Tibial artery (tissue), 4 donors: ENCODE measurements at places on chromosomes 1 and 21.
A peak's percentile ranks its signal among the peaks of the same experiment; 100 is the strongest.

DNA sequence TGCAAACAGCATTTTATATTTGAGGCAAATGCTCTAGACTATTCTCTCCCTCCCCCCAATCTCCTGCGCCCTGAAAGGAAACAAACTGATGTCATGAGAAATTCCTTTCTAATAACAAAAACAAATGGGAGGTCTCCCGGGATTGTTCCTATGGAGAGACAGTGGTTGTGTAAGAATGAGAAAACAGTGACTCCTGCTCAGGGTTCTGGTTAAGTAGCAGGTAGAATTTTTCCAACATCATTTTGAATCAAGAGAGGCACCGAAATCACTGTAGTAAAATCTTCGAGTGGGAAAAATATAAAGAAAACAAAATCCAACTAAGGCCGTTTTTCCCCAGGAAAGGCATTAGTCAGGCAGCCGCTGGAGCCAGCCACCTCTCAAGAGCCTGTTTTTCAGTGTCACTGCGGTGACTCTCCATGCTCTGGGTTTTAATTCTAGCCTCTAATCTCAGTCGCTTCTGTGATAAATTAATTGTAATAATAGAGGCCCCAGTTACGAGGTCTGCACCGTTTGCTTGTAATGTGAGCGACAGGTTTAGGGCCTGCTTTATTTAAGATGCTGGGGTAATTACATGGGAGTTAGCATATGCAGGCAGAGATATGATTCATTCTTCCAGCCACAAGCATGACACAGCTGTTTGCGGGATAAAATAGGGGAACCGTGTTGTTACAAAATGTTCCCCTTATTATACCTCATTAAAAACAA is 80.3 kb downstream of the RNF220 start:
- peak overlapping the region; percentile 77 for H3K27ac ChIP-seq
- DNase-seq: no peak
- peaks cover 4% of the 10 kb centered on the region for H3K27me3 ChIP-seq
- peaks cover 33% of the 10 kb centered on the region for H3K4me1 ChIP-seq

DNA sequence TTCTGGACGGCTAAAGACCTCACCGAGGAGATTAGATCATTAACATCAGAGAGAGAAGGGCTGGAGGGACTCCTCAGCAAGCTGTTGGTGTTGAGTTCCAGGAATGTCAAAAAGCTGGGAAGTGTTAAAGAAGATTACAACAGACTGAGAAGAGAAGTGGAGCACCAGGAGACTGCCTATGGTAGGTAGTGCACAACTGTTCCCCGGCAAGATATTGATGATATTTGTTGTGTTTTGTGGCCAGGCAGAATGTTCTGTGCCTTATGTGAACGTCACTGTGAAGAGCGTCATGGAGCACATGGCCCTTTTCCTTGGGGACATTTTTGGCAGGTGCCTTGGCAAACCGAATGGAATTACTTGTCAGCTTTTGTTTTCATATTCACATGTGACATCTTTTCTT is 191.7 kb downstream of the DISC1 start:
- H3K27me3 ChIP-seq: no peaks in the 10 kb centered on the region
- no peaks in the 10 kb centered on the region for H3K4me1 ChIP-seq
- DNase-seq: no peak

- peaks cover 21% of the 10 kb centered on the region for H3K36me3 ChIP-seq
- H3K4me1 ChIP-seq: peaks cover 4% of the 10 kb centered on the region
- H3K4me3 ChIP-seq: no peak overlapping the region
- H3K27me3 ChIP-seq: no peaks in the 10 kb centered on the region
- no peak overlapping the region for H3K27ac ChIP-seq
Observed at GRCh38 chr1:231354330-231355020, 16.4 kb downstream of the SPRTN start.

DNA sequence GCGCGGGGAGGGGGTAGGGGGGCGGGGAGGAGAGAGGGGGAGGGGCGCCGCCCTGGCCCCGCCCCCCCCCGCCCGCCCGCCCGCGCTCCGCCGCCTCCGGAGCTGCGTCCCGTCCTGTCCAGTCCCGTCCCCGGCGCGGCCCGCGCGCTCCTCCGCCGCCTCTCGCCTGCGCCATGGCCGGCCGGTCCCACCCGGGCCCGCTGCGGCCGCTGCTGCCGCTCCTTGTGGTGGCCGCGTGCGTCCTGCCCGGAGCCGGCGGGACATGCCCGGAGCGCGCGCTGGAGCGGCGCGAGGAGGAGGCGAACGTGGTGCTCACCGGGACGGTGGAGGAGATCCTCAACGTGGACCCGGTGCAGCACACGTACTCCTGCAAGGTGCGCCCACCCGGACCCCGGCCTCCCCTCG is at the start of gene AGRN:
Gene AGRN (plus strand): TSS at position 121 of the 405 bp plus-strand sequence. CDS start 53 bp downstream, at position 174.
- peaks cover 2% of the 10 kb centered on the region for H3K27me3 ChIP-seq
- no peak for DNase-seq
- H3K36me3 ChIP-seq: no peaks in the 10 kb centered on the region
- peak within 1 kb of the TSS; percentile 85 for H3K27ac ChIP-seq
- H3K4me3 ChIP-seq: peak within 1 kb of the TSS; percentile 92

DNA sequence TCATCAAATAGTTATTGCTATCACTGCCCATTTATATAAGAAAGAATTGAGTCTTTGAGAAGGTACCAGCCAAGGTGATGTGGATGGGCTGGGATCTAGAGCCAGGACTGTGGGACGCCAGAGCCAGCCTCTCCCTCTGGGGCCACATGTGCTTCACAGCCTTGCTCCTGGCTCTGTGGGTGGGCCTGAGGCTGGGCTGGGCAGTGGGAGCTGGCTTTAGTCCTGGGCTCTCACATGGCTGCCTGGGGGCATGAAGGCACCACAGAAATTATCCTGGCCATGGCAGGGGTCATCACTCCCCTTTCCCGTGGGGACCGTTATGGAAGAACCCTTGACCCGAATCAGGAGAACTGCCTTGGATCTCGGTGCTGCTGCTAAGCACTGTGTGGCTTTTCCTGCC is 203.1 kb downstream of the TRABD2B start:
- peaks cover 7% of the 10 kb centered on the region for H3K36me3 ChIP-seq
- no peaks in the 10 kb centered on the region for H3K27me3 ChIP-seq
- no peak overlapping the region for H3K27ac ChIP-seq
- peaks cover 44% of the 10 kb centered on the region for H3K4me1 ChIP-seq
- no peak overlapping the region for H3K4me3 ChIP-seq

DNA sequence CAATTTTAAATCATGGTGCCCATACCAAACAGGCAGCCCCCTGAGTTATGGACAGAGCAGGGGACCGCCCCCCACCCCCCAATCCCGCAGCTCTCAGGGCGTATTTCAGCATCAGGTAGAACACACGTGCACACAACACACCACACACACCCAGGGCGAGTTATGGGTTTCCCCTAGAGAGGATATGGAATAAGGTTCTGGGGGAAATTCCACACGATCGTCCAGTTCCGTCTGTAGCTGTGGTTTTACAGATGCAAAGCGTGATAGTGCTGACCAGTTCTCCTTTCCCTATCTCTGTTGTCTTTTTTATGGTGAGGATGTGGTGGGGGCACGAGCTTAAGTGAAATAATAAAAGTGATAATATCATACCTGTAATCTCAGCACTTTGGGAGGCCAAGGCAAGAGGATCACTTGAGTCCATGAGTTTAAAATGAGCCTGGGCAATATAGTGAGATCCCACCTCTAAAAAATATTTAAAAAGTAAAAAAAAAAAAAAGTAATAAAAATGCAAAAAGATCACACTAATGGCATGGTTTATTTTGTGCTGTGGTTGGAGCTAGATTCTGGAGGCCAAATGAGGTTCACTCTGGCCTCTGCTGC is 25.1 kb downstream of the C2CD2 start:
- H3K36me3 ChIP-seq: no peaks in the 10 kb centered on the region
- H3K4me1 ChIP-seq: peaks cover 58% of the 10 kb centered on the region
- no peak for DNase-seq
- peak overlapping the region; percentile 82 for H3K27ac ChIP-seq
- no peaks in the 10 kb centered on the region for H3K27me3 ChIP-seq
- H3K4me3 ChIP-seq: no peak overlapping the region

DNA sequence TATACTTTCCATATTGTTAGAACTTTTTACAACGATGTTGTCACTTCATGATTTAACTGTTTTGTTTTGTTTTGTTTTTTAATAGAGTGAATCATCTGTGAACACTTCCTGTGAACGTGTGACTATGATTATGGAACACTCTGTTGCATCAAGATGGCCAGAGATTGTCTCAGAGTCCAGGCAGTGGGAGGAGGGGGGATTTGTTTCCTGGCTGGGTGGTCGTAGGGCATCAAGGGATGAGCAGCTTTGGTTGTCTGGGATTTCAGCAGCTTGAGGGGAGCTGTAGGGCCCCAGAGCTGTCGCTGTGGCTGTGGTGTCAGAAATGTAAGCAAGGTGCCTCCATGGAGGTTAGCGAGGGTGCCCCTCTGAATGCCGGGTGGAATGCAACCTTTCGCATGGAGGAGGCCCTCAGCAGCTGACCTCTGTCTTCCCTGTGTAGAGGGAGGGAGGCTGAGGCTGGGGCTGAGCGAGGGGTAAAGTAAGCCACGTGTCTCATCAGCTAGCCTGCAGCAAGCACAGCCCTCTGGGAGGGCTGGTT is 21.4 kb downstream of the NEK2 start:
- no peaks in the 10 kb centered on the region for H3K27me3 ChIP-seq
- no peak for DNase-seq
- no peak overlapping the region for H3K4me3 ChIP-seq
- H3K36me3 ChIP-seq: no peaks in the 10 kb centered on the region
- peaks cover 5% of the 10 kb centered on the region for H3K4me1 ChIP-seq

- H3K36me3 ChIP-seq: no peaks in the 10 kb centered on the region
- peaks cover 30% of the 10 kb centered on the region for H3K4me1 ChIP-seq
- H3K27me3 ChIP-seq: no peaks in the 10 kb centered on the region
- DNase-seq: peak; percentile 41
Observed at GRCh38 chr1:32877211-32878110, 6.7 kb upstream of the FNDC5 start.

DNA sequence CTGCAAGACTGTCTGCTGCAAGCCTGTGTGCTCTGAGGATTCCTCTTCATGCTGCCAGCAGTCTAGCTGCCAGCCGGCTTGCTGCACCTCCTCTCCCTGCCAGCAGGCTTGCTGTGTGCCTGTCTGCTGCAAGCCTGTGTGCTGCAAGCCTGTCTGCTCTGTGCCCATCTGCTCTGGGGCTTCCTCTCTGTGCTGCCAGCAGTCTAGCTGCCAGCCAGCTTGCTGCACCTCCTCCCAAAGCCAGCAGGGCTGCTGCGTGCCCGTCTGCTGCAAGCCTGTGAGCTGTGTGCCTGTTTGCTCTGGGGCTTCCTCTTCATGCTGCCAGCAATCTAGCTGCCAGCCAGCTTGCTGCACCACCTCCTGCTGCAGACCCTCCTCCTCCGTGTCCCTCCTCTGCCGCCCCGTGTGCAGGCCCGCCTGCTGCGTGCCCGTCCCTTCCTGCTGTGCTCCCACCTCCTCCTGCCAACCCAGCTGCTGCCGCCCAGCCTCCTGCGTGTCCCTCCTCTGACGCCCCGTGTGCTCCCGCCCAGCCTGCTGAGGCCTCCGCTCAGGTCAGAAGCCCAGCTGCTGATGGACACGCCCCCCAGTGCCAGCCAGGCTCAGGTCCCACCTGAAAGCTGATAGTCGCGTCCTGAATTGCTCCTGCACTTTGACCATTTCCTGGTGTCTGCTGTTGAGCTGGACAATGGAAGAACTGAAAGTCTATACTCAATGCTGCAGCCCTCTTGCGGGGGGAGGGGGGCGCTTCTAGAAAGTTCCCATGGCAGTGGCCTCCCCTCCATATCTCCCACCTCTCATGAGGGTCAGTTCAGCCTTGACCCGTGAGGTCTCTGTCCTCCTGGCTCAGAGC is 1.2 kb downstream of the KRTAP10-4 start:
- no peaks in the 10 kb centered on the region for H3K36me3 ChIP-seq
- H3K27me3 ChIP-seq: peaks cover 30% of the 10 kb centered on the region
- no peaks in the 10 kb centered on the region for H3K4me1 ChIP-seq
- no peak for DNase-seq

GRCh38 chr1:228212966-228213844 is 5.4 kb downstream of the OBSCN start:
- peaks cover 16% of the 10 kb centered on the region for H3K36me3 ChIP-seq
- DNase-seq: peak; percentile 90
- no peaks in the 10 kb centered on the region for H3K27me3 ChIP-seq
- H3K4me1 ChIP-seq: peaks cover 20% of the 10 kb centered on the region
- H3K4me3 ChIP-seq: peak overlapping the region; percentile 41

- H3K27ac ChIP-seq: peak overlapping the region; percentile 5
- H3K36me3 ChIP-seq: no peaks in the 10 kb centered on the region
- DNase-seq: no peak
Observed at GRCh38 chr1:68223687-68224086, 8.6 kb downstream of the WLS start.

GRCh38 chr1:25683177-25683576 is 66.6 kb downstream of the MAN1C1 start:
- H3K36me3 ChIP-seq: no peaks in the 10 kb centered on the region
- no peaks in the 10 kb centered on the region for H3K27me3 ChIP-seq
- no peak overlapping the region for H3K4me3 ChIP-seq
- no peak overlapping the region for H3K27ac ChIP-seq
- H3K4me1 ChIP-seq: peaks cover 27% of the 10 kb centered on the region
- no peak for DNase-seq

DNA sequence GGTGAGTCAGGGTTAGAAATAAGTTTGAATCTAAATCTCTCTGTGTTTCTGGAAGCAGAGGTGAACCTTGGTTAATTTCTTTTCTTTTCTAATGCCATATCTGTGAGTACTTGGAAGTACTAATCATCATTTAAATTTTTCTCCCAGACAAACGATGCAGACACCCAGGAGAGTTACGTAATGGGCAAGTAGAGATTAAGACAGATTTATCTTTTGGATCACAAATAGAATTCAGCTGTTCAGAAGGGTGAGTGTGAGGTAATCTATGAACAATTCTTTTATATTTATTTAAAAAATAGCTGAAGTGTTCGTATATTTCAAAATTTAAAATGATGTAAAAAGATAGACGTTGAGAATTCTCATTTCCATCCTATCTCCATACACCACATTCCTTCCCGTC is 11.2 kb downstream of the C4BPA start:
- H3K4me1 ChIP-seq: no peaks in the 10 kb centered on the region
- no peak for DNase-seq
- no peak overlapping the region for H3K27ac ChIP-seq
- no peaks in the 10 kb centered on the region for H3K27me3 ChIP-seq
- no peaks in the 10 kb centered on the region for H3K36me3 ChIP-seq

GRCh38 chr21:16651956-16652355 is 860.9 kb upstream of the CXADR start:
- no peaks in the 10 kb centered on the region for H3K36me3 ChIP-seq
- no peak for DNase-seq
- H3K4me1 ChIP-seq: no peaks in the 10 kb centered on the region
- H3K27me3 ChIP-seq: no peaks in the 10 kb centered on the region

DNA sequence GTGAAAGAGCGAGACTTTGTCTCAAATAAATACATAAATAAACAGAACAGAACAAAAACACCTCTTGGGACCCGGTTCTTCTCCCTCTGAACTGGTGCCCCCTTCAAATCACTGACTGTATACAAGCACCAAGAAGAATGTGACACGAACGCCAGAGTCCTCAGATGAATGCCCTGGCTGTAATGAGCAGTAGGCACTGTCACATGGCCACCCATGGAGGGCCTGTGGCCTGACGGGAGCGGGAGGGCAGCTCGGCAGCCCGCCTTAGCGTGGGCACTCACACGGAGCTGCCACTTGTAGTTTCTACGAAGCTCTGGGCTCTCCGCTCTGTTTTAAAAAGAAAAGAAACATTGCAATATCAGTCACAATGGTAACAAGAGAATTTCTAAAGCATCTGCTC is 146.0 kb downstream of the PEX14 start:
- no peak overlapping the region for H3K27ac ChIP-seq
- DNase-seq: no peak
- peaks cover 50% of the 10 kb centered on the region for H3K36me3 ChIP-seq
- no peaks in the 10 kb centered on the region for H3K27me3 ChIP-seq
- H3K4me3 ChIP-seq: no peak overlapping the region

GRCh38 chr1:165010418-165011070 is 346.0 kb downstream of the LMX1A start:
- H3K27me3 ChIP-seq: no peaks in the 10 kb centered on the region
- H3K36me3 ChIP-seq: no peaks in the 10 kb centered on the region
- H3K27ac ChIP-seq: no peak overlapping the region
- no peak for DNase-seq
- H3K4me3 ChIP-seq: no peak overlapping the region
- no peaks in the 10 kb centered on the region for H3K4me1 ChIP-seq
